Naive thymus-derived CD8-positive, alpha-beta T cell (primary cell): ENCODE measurements at places on chromosomes 2 and 18. TPM values are rescaled to one million over a fixed set of nuclear protein-coding genes. Genes with fewer than 3 reads are reported as not detected.

GRCh38 chr18:7990670-7991069, 423.6 kb downstream of the PTPRM start:
- no peak for DNase-seq
- no peaks in the 10 kb centered on the region for H3K27me3 ChIP-seq
- H3K36me3 ChIP-seq = no peaks in the 10 kb centered on the region
- no peak overlapping the region for H3K4me3 ChIP-seq
- H3K4me1 ChIP-seq = no peaks in the 10 kb centered on the region
- no peak overlapping the region for H3K27ac ChIP-seq

- no peak for DNase-seq
- no peaks in the 10 kb centered on the region for H3K27me3 ChIP-seq
- H3K4me3 ChIP-seq = no peak overlapping the region
- no peaks in the 10 kb centered on the region for H3K36me3 ChIP-seq
Measured at GRCh38 chr2:154554046-154554445, 144.4 kb upstream of the KCNJ3 start.

DNA sequence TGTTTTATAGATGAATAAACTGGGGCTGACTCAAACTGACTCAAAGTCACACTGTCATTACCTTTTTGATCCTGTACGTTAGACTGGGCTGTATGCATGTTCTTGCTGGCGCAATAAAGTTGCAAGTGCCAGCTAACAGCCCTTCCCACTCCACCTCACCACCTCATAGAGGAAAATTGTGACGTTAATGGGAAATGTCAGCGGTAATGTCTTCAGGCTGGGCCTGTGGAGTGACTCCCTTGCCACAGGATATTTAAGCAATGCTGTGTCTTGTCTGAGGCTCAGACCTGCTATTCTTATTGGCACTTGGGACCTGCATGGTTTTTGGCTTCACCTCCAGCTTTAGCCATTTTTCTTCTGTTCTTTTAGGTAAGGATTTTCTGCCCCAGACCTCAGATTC, 25.2 kb upstream of the CASP10 start:
- peak overlapping the region; percentile 70 for H3K27ac ChIP-seq
- no peak for DNase-seq
- H3K4me3 ChIP-seq = peak overlapping the region; percentile 64

The L3MBTL4 gene
- total RNA-seq = 0.85 TPM
